Stimulated activated CD8-positive, alpha-beta memory T cell treated with anti-CD3 and anti-CD28 coated beads, Interleukin-7, amount 100 ng/mL, for 4 hours (primary cell): ENCODE measurements at places on chromosomes 11 and 22.

DNA sequence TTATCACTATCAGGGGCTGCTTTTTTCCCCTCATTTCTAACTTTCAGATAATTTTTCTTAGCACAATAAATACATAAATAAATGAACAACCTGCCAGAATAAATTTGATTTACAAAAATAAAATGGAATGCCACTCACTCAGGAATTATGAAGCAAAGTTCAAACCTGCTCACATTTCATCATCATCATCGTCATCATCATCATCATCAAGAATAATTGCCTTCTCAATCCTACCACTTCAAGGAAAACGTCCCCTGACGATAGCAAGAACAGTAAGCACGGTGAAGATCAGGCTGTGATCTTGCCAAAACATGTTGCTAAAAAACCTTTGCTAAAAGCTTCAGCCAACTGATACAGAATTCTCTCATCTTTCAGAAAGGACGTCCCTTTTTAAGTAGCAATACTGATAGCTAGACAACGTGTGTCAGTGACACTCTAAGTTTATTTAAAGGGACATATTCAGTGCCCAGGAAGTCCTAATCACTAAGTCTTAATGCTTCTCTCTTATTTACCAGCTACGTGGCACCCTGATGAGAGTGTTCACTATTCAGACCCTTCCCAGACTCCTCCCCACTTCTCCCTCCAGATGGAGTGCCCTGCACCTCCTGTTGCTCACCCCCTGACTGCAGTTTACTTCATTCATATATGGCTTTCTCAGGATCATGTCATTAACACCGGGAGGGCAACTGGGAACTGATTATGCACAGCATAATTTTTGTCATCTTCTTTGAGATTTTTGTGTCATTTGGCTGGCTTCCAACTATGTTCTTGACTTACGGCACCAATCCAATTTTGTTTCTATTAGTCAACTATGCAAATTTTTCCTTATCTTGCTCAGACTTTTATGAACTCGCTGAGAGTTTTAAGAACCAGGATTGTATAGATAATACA, 200.1 kb upstream of the GUCY1A2 start:
- no peak for DNase-seq

DNA sequence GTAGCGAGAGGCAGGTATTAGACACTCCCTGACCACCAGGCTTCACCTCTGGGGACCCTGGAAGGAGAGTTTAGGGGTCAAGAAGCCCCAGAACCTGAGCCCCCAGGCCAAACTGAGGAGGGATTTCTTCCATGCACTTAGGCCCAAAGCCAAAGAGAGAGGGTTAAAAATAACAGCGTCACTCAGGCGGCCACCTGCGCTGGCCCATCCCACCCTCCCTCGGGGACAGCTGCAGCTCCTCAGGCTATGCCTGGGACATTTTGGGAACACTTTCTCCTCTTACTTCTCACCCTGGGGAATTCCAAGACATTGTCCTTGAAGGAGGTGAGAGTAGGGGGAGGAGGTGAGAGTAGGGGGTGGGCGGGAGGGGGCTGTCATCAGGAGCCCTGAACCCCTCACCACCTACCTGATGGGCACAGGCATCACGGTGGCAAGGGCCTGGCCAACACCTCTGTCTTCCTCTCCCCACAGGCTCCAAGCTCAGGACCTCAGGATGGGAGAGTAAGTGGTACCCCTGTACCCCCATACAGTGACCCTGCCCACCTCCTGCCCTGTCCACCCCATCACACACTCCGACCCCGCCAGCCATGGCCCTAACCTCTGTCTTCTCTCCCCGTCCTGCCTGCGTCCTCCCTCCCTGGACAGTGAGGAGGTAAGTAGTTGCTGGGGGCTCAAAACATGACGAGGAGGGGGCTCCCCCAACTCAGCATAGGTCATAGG, 583 bp downstream of the TNNI2 start:
- no peak for DNase-seq

- DNase-seq, result no peak
Measured at GRCh38 chr22:50436015-50436830, 38.6 kb downstream of the SBF1 start.

GRCh38 chr11:75561426-75562047, 516 bp upstream of the SERPINH1 start:
- no peak for DNase-seq

- DNase-seq, result no peak
Measured at GRCh38 chr22:40326905-40327735, 19.2 kb upstream of the ADSL start.

DNA sequence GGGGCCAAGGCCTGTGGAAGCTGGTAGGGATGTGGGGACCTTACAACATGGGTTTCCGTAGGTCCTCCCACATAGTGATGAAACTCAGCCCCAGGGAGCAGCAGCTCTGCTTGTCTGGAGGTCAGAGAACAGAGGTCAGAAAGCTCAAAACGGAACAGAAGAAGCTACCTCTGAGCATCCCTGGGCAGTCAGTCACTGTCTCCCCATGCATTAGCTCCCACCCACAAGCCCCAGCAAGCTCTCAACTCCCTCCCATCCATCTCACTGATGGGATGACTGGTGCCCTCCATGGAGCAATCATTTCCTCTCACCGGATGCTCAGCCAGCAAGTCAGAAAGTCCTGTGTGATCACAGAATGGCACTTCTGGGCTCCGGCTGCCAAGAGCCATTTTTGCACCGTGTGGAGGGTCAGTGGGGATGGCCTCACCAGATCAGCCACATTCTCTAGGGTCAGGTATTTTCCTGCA, 1.9 kb downstream of the TPP1 start:
- no peak for DNase-seq

- DNase-seq, result no peak
Measured at GRCh38 chr11:12707500-12707880, 33.3 kb downstream of the TEAD1 start.

DNA sequence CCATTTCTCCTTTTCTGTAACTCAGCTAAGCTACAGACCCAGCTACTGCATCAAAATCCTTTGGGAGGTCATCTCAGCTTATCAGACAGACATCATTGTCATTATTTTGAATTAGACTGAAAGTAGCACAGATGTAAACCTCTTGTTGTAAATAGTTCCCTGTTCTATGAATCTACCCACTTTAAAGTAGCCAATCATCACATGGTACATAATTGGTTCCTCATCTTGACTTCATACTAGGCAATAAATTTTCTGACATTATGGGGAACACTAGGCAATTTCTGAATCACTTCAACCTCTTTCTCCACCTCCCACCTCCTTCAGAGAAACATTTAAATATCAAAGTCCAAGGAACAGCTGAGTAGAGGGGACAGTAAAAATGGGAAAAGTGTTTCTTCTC, 47.9 kb downstream of the MPPED2 start:
- DNase-seq, result no peak

DNA sequence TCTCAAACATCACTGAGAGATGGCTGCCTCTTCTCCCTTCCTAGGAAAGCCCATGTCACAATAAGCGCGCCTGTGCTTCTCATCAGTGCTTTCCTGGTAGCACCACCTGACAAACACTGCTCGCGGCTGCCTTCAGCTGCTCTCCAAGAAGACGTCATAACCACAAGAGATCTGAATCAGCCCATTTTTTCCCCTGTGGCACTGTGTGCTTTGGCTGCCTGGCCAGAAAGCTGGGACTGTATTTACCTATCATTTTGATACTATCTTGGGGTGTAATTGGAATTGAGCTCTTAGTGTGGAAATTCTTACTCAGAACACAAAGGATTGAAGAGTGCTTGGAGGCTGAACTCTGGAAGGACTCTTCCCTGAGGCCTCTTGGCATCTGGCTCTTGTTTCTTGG, 50.3 kb upstream of the EHF start:
- DNase-seq, result no peak

- DNase-seq, result no peak
Measured at GRCh38 chr22:44931077-44931540, 78.7 kb downstream of the PHF21B start.

DNA sequence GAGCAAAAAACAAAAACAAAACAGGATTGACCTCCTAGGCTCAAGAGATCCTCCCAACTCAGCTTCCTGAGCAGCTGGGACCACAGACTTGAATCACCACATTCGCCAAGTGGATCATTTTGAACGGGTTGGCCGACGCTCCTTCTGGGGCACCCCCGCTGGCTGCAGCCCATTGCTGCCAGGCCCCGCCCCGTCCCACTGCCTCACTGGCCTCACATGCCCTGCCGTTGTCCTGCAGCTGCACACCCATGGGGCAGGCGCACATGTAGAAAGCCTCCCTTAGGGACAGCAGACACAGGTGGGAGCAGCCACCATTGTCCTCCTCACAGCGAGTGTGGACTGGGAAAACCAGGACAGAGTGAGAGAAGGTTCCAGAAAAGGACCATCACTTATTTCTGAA, 154.5 kb downstream of the CRYBB2 start:
- DNase-seq, result no peak
